ENCODE measurements at places on chromosomes 2 and 18.

DNA sequence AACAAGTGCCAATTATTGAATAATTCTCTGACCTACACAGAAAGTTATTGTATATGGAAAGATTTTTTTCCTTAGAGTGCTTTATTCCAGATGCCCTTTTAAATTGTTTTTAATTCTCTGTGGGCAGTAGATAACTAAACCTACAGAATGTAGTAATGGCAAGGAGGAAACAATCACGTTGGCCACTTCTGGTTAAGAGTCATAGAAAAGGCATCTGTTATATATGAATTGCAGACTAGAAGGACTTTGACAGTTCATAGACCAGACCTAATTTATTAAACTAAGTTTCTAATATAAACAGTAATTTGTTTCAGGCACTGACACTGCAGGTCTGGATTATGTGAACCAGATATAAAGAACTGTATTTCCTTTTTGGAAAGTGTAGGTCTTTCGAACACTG is 607.5 kb downstream of the PLCL1 start:
- DNase-seq: no peak

DNA sequence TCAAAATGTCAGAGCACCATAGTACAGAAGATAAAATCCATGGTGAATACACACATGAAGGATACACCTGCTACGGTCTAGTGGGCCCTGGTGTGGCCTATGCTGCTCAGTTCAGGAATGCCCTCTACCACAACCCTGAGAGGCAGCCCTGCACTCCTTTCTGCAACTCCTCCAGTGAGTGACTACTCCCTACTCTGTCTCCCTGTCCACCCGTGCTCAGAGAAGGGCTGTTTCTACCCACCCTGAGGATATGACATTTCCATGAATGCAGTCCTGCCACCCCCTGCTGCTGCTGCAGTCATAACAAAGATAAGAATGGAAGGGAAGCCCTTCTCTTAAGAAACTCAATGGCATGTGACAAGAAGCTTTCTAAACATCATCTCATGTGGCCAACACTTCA is 137.0 kb downstream of the EN1 start:
- DNase-seq: no peak

DNA sequence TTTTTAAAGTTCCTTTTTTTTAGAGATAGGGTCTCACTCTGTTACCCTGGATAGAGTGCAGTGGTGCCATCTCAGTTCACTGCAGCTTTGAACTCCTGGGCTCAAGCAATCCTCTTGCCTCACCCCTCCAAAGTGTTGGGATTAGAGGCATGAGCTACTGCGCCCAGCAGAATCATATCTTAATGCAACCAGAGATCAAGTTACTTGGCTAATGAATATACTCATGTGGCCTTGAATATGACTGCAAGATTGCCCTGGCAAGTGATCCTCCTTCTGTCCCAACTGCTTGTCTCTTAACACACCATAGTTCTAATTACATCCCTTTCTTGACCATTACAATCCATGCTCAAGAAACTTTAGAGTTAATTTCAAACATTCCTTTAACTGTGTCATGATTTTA is 133.5 kb downstream of the SRBD1 start:
- no peak for DNase-seq

- DNase-seq: no peak
Observed at GRCh38 chr2:25419678-25420242, 78.0 kb upstream of the DNMT3A start.

GRCh38 chr18:2325308-2325849 is 245.9 kb downstream of the METTL4 start:
- no peak for DNase-seq

DNA sequence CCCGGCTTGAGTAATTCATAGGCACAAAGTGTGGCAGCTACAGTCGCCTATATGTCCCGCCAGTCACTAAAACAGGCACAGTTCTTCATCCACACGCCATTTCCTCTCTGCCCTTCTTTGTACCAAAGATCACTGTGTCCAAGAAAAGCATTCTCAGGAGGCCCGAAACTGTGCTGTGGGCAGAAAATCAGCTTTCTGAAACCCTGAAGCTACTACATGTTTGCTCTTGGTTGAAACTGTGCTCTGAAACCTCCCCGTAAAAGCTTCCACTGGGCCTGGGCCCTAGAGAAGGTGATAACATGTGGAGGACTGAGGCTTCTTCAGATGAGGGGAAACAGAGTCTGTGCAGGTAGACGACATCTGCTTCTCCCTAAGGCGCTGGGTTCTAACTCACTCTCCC is 75.6 kb upstream of the ID2 start:
- DNase-seq: no peak

DNA sequence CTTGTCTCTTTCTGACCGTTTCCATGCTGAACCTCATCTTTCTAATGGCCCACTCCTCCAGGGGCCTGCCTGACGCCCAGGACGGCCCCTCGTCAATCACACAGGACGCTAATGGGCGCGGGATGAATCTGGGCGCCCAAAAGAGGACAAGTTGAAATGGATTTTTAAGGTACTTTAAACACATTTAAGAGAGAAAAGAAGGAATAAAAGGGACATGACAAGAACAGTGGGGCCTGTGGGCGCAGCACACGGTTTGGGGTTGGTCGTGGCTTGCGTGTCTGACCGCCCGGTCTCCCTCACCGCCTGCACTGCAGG is 607 bp upstream of the UBE2F start:
- no peak for DNase-seq

DNA sequence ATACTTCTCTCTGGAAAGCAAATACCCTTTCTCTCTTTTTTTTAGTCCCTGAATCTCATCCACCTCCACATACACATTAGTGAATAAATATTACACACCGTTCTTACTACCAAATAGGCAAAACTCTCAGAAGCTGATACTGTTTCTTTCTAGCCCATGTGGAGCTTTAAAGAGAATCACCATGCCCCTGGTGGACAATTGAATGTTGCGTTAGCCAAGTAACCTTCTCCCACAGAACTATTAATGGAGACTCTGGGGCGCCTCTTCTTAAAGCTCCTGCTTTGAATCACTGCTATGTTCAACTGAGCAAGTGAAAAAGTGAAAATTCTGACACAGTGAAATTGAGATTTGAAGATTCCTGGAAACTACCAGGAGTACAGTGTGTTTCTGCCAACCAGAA is 522.8 kb upstream of the CDH7 start:
- DNase-seq: no peak

- DNase-seq: no peak
Observed at GRCh38 chr2:153433403-153433802, 45.2 kb downstream of the RPRM start.

GRCh38 chr2:74851191-74851566 is 17.3 kb downstream of the HK2 start:
- no peak for DNase-seq

- no peak for DNase-seq
Observed at GRCh38 chr18:78771496-78772359, 207.9 kb upstream of the SALL3 start.

GRCh38 chr18:23209796-23210195 is 74.5 kb downstream of the CABLES1 start:
- no peak for DNase-seq

DNA sequence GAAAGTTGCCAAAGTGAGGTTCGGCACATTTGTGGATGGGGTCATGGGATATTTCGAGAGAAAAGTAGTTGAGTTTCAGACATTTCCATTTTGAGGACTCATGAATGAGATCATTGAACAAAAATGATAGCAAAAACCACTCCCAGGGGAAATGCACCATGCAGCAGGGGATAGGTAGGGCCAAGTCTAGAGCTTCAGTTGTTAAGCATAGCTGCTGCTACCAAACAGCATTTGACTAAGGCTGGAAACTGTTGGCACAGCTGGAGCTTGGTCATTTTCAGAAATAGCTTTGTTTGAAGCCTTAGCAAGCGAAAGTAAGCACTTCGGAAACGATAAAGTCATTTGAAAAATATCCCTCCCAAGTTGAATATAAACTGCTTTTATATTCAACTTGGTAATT is 431.8 kb downstream of the SOCS6 start:
- DNase-seq: no peak

GRCh38 chr18:48843162-48843561 is 107.6 kb downstream of the SMAD7 start:
- DNase-seq: no peak

DNA sequence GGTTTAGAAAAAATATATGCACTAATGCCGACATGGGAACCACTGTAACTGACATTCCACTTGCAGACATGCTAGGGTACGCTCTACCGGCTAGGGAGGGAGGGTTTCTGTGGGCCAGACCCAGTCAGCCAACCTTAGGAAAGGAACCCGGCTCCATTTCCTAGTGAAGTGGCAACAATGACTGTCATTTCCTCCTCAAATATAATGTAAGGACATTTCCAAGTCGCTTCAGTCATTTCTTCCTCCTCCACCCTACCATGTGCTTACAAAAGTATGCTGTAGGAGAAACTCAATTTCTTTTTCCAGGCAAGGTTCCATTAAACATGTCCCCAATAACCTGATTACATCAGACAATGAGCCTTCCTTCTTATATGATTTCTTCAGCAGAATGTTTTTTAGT is 64.3 kb upstream of the PSMD14 start:
- no peak for DNase-seq

DNA sequence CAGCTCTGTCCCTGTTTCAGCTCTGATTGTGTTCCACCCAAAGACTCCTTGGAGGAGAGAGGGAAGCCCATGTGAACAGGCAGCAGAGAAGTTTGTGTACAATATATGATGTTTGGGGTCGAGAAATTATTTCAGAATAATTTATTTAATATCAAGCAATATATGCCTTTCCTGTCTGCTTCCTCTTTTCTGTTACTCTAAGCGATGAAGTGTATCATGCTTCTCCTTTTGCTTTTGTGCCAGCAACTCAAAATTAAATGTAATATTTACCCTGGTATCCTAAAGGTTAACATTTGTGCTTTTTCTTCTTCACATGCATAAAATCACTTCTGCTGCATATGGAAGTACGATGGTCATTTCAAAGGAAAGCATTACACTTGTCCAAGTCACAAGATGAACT is 2.4 kb upstream of the NTSR2 start:
- no peak for DNase-seq

GRCh38 chr2:66405473-66405872 is 29.5 kb upstream of the MEIS1 start:
- no peak for DNase-seq

DNA sequence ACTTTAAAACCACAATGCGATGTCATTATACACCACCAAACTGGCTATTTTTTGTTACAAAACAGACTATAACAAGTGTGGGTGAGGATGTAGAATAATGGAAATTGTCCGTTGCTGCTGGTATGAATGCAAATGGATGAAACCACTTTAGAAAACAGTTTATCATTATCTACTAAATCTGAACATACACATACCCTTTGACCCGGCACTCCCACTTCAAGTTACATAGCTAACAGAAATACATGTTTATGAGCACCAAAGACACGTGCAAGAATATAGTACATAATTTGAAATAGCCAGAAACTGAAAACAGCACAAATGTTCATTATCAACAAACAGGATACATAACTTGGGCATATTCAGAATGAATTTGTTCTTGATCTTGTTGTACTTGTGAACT is 206.4 kb upstream of the CHAC2 start:
- DNase-seq: no peak

GRCh38 chr18:12377556-12378197 is 650 bp upstream of the AFG3L2 start:
- DNase-seq: no peak

- no peak for DNase-seq
Observed at GRCh38 chr2:63440612-63441011, 147.7 kb downstream of the WDPCP start.

- no peak for DNase-seq
Observed at GRCh38 chr2:13583609-13584008, 866.9 kb downstream of the TRIB2 start.

DNA sequence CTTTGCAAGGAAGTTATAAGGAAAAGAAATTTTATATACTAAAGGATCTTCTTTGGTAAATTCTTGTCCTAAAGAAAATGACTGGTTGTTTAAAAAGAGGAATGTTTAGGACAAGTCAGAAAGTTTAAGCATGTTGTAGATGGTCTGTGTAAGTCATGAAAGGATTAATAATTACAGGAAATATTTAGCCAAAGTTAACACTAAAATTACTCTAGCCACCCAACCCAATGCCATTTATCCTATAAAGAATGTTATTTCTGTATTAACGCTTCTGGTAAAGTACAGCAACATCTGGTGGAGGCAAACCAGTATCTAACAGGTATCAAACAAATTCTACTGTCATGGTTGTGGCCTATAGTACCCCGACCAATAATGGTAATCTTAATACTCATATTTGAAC is 546.9 kb upstream of the PKDCC start:
- no peak for DNase-seq

DNA sequence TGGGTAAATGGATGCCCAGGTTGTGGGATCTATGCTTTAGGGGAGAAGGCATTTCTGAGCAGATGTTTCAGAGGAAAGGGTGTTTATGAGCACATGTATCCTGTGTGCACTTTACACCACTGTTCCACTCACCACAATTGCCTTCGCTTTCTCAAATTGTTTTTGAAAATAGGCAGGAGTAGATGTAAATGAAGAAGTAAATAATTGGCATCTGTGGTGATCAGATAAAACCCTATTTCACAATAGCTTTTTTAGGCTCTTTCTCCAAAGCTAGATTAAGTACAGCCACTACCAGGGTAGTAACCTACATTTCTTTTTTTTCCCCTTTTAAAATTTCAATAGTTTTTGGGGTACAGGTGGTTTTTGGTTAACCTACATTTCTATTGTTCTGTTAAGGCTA is 40.6 kb downstream of the TMEM178A start:
- DNase-seq: no peak

GRCh38 chr2:217553202-217553601 is 449.6 kb downstream of the TNS1 start:
- DNase-seq: no peak

- no peak for DNase-seq
Observed at GRCh38 chr2:112305132-112305531, 29.7 kb downstream of the ZC3H6 start.

DNA sequence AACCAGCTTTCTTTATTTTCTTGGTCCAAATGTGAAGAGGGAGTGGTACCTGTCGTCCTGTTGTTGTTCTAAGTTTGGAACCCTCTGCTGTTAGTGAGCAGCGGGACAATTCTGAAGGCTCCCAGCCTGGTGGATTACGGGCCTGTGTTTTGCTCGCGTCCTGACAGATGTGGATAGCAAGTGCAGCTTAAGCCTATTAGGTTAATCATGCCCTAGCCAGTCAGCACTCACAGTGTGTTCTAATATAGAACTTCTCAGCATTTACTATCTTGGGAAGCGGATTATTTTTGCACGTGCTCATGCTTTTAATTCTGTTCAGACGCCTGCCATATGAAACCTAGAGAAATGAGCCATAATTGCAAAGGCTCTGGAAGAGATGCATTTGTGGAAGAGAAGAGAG is at the start of gene PCARE:
TSS of gene PCARE (minus strand) at position 113 of the 400 bp plus-strand sequence. CDS start 262 bp downstream, outside the sequence.
- DNase-seq: no peak

- DNase-seq: no peak
Observed at GRCh38 chr2:21981127-21981526, 857.4 kb downstream of the TDRD15 start.

GRCh38 chr2:162537651-162538050 is 193.7 kb downstream of the GCA start:
- DNase-seq: no peak

Data from prostate gland (tissue), 2 donors.